ENCODE measurements at places on chromosomes 5 and 9.

DNA sequence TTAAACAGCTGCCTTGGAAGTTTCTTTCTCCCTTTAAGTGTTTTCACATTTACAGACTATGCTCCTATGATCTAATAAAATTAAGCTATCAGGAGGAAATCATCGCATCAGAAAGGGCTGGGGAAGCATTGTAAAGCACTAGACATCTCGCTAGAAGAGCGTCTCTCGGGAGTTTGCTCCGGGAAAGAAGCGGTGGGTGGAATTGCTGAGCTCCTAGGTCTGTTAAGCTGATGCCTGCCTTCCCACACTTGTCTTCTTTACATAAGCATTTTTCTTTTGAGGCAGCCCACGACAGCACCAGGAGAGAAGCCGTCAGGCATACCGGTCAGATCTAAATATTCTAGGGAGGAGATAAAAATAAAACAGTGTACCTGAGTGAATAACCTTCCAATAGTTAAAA lies 541.7 kb upstream of the TUSC1 start:
- peak; percentile 87 for DNase-seq

- DNase-seq = no peak
Measured at GRCh38 chr5:134736173-134736812, 2.1 kb upstream of the CAMLG start.

DNA sequence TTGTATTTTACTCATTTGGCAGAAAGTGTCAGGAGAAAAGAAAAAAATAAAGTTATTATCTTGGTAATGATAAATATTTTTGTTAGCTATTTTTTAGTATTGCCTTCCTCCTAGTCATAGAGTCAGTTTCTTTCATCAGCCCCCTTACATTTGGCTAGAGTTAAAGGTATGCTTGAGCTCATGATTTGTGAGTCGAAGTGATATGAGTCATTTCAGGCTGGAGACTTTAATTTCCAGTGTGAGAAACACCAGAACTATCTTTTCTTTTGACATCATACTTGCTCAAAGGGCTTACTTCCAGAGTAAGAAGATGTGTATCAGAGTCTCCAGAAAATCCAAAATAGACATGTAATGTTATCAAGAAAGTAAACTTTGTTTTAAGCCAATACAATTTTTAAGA lies 746.7 kb upstream of the TYRP1 start:
- DNase-seq = no peak

GRCh38 chr9:129949821-129950220 lies 93.2 kb downstream of the FNBP1 start:
- no peak for DNase-seq

GRCh38 chr9:120767451-120767850 lies 25.8 kb downstream of the FBXW2 start:
- DNase-seq = no peak

- DNase-seq = no peak
Measured at GRCh38 chr5:174167080-174167910, 121.8 kb downstream of the NSG2 start.

- DNase-seq = no peak
Measured at GRCh38 chr5:126081209-126081608, 342.0 kb upstream of the GRAMD2B start.

DNA sequence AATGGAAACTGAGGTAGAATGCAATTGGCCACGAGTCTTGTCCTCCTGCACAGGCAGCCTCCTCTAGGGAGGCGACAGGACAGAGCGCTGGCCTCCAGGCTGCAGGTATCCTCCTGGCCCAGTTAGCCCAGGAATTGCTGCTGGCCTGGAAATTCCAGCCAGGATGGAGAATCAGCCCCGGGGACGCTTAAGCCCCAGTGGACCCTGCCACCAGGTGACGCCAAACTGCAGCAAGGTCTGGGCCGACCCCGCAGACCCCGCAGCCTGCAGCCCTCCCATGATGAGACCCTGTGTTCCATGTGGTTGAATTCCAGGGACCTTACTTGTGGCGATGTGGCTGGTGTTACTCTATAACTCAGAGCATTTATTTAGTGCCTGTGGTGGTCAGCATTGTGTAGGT lies 7.3 kb downstream of the CACFD1 start:
- no peak for DNase-seq
